ENCODE measurements at places on chromosomes 6 and 20.

DNA sequence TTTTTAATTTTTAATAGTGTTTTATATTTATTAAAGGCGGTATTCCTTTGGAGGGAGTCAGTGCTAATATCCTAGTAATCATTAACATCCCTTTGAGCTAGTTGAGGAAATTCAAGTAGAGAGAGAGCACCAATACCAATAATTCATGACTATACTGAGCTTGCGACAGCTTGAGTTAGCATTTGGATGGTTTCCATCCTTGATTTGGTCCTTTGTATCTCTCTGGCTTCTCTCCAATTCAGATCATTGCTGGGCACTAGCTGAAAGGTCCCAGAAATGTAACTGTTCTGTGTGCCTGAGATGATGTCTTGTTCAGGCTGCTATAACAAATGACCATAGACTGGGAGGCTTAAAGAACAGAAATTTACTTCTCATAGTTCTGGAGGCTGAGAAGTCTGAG, 77.0 kb downstream of the RNF144B start:
- no peak for DNase-seq

- peak; percentile 17 for DNase-seq
Observed at GRCh38 chr6:90319044-90319443, 22.4 kb upstream of the BACH2 start.

GRCh38 chr20:37392441-37393195, 46.7 kb downstream of the SRC start:
- peak; percentile 40 for DNase-seq

- DNase-seq = no peak
Observed at GRCh38 chr6:141183368-141183767, 949.4 kb upstream of the GJE1 start.

GRCh38 chr6:34028691-34029360, 117.1 kb downstream of the GRM4 start:
- DNase-seq = no peak

DNA sequence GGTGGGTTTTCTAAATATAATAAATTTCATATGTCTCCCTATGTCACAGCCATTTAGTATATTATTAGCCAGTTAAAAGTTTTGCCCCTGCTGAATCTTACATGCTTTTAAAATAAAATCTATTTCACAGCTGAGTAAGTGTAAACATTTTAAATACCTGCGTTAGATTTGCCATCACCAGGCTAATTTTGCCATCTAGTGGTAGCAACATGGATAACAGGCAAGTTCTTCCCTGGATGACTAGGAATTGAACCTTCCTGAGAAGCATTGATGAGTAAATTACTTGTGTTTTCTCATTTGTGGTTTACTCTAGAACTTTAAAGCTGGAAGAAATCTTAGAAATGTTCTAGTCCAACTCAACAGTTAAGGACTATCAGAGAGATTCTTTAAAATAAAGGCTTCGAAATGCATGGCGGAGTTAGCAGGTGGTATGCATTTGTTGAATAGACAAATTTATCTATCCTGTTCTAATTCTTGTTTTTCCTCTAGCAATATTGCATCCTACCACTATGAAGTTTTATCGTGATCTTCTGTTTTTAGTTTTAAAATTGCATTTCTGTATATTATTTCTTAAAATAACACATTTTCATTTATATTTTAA, 2.6 kb downstream of the PRSS35 start:
- peak; percentile 35 for DNase-seq

DNA sequence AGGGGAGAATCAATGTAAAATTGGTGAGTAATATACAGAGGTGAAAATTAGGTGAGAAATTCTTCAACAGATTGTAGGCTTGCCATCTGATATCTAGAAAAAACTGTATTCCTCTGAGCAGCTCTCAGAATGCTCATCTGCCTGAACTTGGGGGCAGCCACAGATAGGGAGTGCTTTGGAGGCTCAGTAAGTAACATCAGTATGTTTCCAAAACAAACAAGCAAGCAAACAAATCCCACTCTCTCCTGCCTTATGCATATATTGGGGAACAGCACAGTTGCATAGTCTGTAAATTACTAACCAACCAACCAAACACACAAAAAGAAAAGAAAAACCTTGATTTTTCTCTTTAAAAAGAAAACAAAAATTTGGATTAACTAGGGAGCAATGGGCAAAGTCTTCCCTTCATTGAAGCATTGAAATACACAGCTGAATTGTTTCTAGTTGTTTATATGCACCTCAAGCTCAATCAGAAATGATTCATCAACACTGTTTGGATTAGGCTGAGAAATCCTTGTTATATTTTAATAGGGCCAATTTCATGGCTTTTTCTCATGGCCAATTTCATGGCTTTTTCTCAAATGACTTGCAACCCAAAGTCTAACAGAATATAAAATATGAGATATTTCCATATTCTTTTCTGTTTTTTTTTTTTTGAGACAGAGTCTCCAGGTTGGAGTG, 50.1 kb upstream of the DEK start:
- DNase-seq = no peak

- DNase-seq = no peak
Observed at GRCh38 chr6:155313602-155314091, 637 bp downstream of the TFB1M start.

- DNase-seq = no peak
Observed at GRCh38 chr6:18276610-18277236, 12.4 kb upstream of the DEK start.

Data from activated T-cell treated with anti-CD3 and anti-CD28 coated beads, Interleukin-2, amount 50 U/mL, for 72 hours (primary cell).